ENCODE measurements at places on chromosomes 7 and 10.

DNA sequence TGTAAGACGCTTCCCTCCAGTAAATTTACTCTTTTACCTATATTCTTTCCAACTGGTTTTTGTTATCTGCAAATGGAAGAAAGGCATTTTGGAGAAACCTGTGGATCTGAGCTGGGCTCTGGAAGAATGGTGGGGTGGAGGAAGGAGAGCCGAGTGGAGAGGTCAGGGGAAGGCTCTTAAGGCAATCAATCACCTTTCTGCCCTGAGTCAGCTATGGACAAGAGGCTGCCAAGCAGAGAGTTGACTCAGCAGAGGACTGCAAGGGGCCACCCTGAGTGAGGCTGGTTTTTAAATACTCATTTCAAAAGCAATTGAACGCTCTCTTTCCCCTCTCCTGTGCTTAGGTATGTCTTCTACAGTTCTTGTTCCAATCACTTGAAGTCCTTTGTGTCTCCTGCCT lies 81.8 kb downstream of the SPAG6 start:
- no peak for DNase-seq

DNA sequence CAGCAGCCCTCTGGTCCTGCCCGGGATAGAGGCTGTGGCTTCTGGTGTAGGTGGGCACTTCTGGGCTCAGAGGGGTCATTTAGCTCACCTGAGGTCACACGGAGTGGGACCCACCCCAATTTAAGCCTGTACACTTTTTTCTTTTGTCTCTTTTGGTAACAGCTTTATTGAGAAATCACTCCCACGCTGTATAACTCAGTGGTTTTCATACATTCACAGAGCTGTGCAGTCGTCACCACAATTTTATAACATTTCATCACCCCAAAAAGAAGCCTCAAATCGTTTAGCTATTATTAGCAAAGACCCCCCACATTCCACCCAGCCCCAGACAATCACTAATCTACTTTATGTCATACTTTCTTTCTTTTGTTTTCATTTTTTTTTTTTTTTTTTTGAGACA lies 62.3 kb downstream of the LHPP start:
- no peak for DNase-seq

GRCh38 chr10:132724446-132724845 lies 61.5 kb downstream of the NKX6-2 start:
- peak; percentile 53 for DNase-seq

DNA sequence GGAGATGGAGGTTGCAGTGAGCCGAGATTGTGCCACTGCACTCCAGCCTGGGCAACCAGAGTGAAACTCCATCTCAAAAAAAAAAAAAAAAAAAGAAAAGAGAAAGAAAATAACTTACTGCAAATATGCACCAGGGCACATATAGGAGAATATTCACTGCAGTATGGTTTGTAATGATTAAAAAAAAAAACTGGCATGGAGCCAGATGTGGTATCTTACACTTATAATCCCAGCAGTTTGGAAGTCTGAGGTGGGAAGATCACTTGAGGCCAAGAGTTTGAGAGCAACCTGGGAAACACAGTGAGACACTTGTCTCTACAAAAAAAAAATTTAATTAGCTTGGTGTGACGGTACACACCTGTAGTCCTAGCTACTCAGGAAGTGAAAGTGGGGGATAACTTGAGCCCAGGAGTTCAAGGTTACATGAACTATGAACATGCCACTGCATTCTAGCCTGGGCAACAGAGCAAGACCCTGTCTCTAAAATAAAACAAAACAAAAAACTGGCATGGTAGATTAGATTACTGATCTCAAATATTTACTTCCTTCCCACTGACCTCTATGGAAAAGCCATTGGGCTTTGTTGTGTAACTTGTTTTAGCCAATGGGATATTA lies 85.6 kb downstream of the MICU1 start:
- no peak for DNase-seq

- DNase-seq = no peak
These were observed 13.0 kb downstream of the SCART1 start for GRCh38 chr10:133466683-133467275.

DNA sequence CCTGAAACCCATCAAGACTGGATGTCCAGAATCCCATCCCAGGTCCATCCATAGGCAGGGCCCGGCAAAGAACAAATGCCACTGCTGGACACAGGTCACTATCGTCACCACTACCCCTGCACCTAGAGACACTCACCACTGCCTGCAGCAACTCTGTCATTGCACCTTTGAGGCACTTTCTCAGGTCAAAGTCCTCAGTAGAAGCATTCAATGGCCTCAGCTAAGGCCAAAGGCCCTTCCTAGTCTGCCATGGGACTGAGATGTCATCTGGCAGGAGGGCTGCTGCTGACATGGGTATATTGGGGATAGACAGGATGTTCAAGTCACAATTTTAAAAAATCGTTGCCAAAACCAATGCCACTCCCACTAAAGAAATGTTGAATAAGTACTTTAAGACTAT lies 58.7 kb downstream of the GPAM start:
- no peak for DNase-seq

DNA sequence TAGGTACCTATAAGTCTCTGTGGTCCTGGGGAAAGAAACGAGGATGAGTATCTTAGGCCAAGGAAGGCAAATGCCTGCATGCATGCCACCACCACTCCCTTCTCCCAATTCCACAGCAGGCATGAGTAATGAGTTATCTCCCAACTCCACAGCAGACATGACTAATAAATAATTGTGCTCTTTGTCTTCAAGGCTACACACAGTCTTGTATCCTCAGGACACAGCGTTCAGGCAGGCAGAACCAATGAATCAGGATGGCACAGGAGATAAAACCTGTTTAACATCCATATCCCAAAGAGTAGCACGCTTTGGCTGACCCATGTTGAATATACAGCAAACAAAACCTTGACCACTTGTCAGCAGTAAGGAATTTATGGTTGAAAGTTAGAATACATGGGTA lies 229.7 kb upstream of the NFE2L3 start:
- DNase-seq = no peak

Data from non-pigmented ciliary epithelial cell (primary cell).